ENCODE measurements at places on chromosomes 7 and 10. TPM values are rescaled to one million over a fixed set of nuclear protein-coding genes. Genes with fewer than 3 reads are reported as not detected.
A peak's percentile ranks its signal among the peaks of the same experiment; 100 is the strongest.

DNA sequence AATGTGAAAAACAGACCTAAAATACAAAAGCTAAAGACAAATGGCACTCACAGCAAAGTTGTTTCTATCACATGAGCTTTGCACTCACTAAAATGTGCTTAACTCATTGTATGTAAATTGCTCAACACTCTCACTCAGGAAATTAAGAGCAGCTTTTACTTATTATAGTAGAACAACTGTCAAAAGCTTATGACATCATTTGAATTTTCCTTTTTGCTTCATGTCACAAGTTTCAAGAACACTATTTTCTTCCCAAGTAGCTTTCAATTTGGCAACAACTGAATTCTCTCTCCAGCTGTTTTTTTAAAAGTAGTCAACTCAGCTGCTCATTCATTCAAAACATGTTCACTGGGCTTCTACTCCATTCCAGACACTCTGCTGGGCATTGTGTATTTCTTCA lies 46.9 kb downstream of the ATE1 start:
- DNase-seq, result no peak
- no peak overlapping the region for H3K4me3 ChIP-seq
- H3K4me1 ChIP-seq, result no peaks in the 10 kb centered on the region
- no peak overlapping the region for H3K27ac ChIP-seq
- H3K27me3 ChIP-seq, result no peaks in the 10 kb centered on the region
- peaks cover 8% of the 10 kb centered on the region for H3K36me3 ChIP-seq

Gene NPTX2
- total RNA-seq, result 2.4 TPM

Gene NME8
- not detected for total RNA-seq

Gene TACC2
- 16.5 TPM for total RNA-seq

Gene DKK1
- total RNA-seq, result 7.4 TPM

- no peak overlapping the region for H3K27ac ChIP-seq
- peaks cover 21% of the 10 kb centered on the region for H3K4me1 ChIP-seq
- H3K4me3 ChIP-seq, result no peak overlapping the region
- no peaks in the 10 kb centered on the region for H3K27me3 ChIP-seq
- H3K36me3 ChIP-seq, result peaks cover 17% of the 10 kb centered on the region
These were observed 90.2 kb downstream of the DLG5 start for GRCh38 chr10:77836299-77836820.

- no peaks in the 10 kb centered on the region for H3K4me1 ChIP-seq
- H3K36me3 ChIP-seq, result no peaks in the 10 kb centered on the region
- H3K4me3 ChIP-seq, result no peak overlapping the region
- no peak for DNase-seq
- no peak overlapping the region for H3K27ac ChIP-seq
- H3K27me3 ChIP-seq, result no peaks in the 10 kb centered on the region
These were observed 14.3 kb downstream of the PTPRN2 start for GRCh38 chr7:158573310-158573709.

DNA sequence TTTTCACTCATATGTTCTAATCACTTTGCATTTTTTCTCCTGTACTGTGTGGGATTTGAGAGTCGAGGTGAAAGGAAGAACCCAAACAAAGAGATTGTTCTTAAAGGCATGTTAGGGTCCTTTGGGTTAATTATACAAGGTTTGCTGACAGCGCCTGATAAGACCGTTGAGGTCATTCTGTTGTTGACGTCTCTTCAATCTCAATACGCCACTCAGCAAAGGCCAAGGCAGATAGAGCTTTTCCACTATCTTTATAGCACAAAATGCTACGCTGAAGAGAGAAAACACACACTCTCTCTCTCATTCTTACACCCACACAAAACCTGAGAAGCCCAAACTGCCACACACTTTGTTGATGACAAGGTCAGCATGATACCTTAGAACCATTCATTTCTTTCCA lies 228.7 kb downstream of the CNTNAP2 start:
- H3K27me3 ChIP-seq, result no peaks in the 10 kb centered on the region
- H3K27ac ChIP-seq, result no peak overlapping the region
- H3K4me3 ChIP-seq, result no peak overlapping the region
- no peaks in the 10 kb centered on the region for H3K36me3 ChIP-seq
- DNase-seq, result no peak

DNA sequence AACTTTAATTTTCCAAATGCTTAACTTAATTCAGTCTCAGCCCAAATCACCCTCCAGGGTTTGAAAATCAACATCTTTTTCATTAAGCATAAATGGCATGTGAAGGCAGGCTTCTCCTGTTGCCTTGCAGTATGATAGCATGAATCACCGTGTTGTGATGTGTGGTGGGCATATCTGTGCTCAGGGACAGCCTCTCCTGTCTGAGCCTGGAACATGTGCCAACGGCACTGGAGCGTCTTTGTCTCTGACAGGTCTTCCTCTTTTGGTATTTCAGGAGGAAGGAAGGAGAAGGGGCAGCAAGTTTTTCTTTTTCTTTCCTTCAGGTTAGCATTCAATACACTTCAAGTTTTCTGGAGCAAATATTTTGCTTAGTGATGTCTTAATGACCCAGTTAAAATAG lies 57.6 kb downstream of the LRGUK start:
- no peak overlapping the region for H3K4me3 ChIP-seq
- DNase-seq, result peak; percentile 20
- H3K27ac ChIP-seq, result no peak overlapping the region

DNA sequence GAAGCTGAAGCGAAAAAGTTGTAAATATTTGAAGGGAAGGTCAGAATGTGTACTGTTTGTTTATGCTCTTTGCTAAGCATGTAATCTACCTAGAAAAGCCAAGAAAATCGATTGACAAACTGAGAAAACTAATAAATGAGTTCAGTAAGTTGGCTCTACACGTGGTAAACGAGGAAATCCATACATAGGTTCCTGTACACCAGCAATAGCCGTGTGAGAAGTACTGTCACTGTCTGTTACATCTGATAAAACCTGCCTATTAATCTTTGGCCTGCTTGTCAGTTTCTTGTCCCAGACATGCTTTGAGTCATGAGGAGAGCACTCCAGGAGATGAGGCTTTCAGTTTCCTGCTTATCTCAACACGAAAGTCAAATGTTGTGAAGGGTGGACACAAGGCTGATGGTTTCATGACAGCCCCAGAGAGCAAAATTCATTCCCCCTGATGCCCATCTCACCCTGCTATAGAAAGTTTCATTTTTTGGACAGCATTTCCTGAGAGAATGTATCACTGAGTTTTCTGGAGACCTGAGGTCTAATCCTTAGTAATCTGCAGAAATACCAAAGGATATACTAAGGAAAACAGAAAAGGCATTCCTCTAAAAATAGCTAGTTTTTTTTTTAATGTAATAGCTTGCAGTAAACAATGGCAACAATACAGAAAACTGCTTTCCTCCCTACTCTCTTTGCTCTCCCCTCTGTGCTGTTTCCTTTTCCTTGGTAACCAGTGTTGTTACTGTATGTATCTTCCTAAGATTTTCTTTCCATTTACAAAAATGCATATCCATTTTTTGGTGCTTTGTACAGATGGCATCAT lies 18.8 kb downstream of the BMPR1A start:
- DNase-seq, result no peak
- peak overlapping the region; percentile 11 for H3K27ac ChIP-seq
- H3K4me1 ChIP-seq, result peaks cover 9% of the 10 kb centered on the region
- no peaks in the 10 kb centered on the region for H3K36me3 ChIP-seq

Gene GNGT1
- not detected for total RNA-seq

DNA sequence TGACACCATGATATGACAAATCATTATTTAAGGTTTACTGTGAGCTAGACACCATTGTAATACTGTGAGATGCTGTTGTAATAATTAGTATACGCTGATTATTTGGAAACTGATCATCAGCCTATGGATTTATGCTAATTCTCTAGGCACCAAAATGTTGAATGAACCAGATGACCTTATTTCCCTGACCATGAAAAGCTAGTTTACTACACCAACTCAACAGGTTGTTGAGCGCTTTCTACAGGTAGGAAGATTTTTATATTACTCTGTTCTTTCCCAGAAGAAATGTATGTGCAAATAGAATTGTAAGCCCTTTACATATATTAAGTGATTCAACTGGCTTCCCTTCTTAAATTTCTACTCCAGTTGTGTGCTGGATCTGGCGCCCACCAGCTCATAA lies 6.2 kb downstream of the NRP1 start:
- H3K27ac ChIP-seq, result no peak overlapping the region
- H3K36me3 ChIP-seq, result peaks cover 48% of the 10 kb centered on the region
- DNase-seq, result no peak
- H3K4me1 ChIP-seq, result peaks cover 11% of the 10 kb centered on the region

Gene TMEM130
- total RNA-seq, result 8.9 TPM

Gene FOXP2
- total RNA-seq, result 3.3 TPM

- H3K4me1 ChIP-seq, result no peaks in the 10 kb centered on the region
- no peak overlapping the region for H3K4me3 ChIP-seq
- peak overlapping the region; percentile 37 for H3K27ac ChIP-seq
- no peaks in the 10 kb centered on the region for H3K27me3 ChIP-seq
- DNase-seq, result peak; percentile 9
- no peaks in the 10 kb centered on the region for H3K36me3 ChIP-seq
These were observed 215.6 kb upstream of the CHRM2 start for GRCh38 chr7:136652635-136653370.

GRCh38 chr10:78981970-78982281 lies 86.8 kb upstream of the ZMIZ1 start:
- no peak overlapping the region for H3K27ac ChIP-seq
- peaks cover 19% of the 10 kb centered on the region for H3K4me1 ChIP-seq
- no peak for DNase-seq

DNA sequence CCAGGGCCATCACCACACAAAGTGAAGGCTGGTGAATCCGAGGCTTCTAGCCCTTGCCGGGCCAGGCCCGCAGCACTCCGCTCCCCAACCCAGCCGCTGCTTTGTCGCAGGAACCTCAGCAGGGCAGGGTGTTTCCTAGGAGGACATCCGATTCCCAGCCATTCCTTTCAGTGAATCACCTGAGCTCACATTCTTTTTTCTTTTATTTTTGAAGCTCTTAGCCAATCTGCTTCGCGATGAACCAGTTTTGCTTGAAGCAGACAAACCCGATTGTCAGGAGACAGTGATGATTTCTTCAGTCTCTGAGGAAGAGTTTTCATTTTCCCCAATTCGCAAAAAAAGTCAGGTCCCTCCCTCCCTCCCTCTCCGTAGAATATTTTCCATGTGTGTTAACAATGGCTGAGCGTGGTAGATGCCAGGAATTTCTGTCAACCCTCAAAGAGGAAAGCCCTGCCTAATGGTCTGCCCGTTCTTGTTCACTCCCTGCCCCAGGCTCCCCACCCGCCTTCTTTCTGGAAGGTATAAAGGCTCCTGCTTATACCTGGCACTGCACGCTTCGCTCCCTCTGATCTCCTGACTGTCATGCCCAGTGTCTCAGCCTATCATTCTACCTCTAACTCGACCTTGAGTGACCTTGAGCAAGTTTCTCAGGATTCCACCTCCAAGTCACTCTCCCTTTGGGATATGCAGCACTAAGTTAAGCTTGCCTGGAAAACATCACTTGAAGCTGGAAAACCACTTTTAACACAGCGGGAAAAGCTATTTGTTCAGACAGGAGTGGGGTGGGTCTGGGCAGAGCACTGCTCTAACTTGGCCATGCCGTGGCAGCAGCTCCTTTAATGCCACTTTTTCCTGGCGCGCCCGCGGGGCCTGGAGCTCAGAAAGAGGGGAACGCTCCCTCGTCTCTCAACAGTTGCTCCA lies 35.1 kb downstream of the EGFR start:
- no peaks in the 10 kb centered on the region for H3K27me3 ChIP-seq
- DNase-seq, result peak; percentile 47
- H3K27ac ChIP-seq, result peak overlapping the region; percentile 97

GRCh38 chr10:100303724-100304319 lies 17.3 kb upstream of the BLOC1S2 start:
- H3K36me3 ChIP-seq, result no peaks in the 10 kb centered on the region
- DNase-seq, result peak; percentile 14
- no peak overlapping the region for H3K27ac ChIP-seq
- H3K4me3 ChIP-seq, result no peak overlapping the region
- H3K27me3 ChIP-seq, result peaks cover 16% of the 10 kb centered on the region
- H3K4me1 ChIP-seq, result no peaks in the 10 kb centered on the region

Gene HMX2
- total RNA-seq, result not detected

DNA sequence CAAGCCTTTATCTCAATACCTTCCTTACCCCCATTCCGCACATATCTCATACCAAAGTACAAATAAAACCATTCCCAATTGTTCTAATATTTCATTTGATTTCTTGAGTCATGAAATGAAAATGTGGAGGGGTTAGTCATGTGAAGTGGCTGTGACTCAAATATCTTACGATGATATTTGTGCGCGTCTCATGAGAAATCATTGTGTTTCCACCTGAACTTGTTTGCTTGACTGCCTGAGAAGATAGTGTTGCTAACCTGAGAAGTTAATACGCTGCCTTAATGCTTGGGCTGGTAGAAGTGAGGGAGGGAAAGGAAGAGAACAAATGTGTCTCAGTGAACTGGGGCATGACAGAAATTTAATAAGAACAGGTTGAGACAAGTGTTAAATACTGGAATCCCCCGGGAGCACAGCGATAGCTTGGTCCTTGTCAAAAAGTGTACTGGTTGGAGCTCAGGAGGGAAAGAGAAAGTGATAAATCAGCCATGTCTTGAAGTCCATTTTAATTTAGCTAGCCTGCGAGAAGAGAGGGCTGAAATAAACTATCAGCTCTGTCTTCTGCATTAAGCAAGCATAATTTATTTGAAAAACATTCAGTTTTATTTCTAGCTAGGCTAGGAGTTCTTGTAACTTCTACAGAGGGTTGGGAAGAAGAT lies 7.2 kb upstream of the EPHA1 start:
- peaks cover 5% of the 10 kb centered on the region for H3K27me3 ChIP-seq
- H3K27ac ChIP-seq, result no peak overlapping the region
- peak; percentile 62 for DNase-seq
- peaks cover 4% of the 10 kb centered on the region for H3K4me1 ChIP-seq

- H3K4me1 ChIP-seq, result peaks cover 3% of the 10 kb centered on the region
- peak within 1 kb of the TSS; percentile 84 for H3K27ac ChIP-seq
- no peak for DNase-seq
- H3K4me3 ChIP-seq, result peak within 1 kb of the TSS; percentile 86
These were observed at the start of gene SGPL1 for GRCh38 chr10:70815504-70816219. Gene SGPL1 (plus strand): TSS chr10:70815948. CDS start chr10:70816854, 906 bp downstream.

DNA sequence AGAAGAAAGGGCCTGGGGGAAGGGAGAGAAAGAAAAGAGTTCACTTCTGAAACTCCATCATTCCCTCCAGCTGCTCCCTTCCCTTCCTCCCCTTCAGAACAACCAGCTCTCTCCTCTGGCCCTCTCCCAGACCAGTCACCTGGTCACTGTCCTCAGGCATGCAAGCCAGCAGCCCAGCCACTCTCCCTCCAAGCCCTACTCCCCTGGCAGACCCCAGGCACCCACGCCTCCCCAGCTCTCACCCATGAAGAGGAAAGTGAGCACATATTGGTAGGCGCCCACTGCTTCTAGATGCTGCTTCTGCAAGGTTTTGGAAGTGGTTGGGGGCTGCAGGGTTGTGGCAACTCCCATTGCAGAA lies 353 bp downstream of the MOGAT3 start:
- peaks cover 2% of the 10 kb centered on the region for H3K4me1 ChIP-seq
- H3K36me3 ChIP-seq, result no peaks in the 10 kb centered on the region
- H3K27ac ChIP-seq, result no peak overlapping the region
- peaks cover 24% of the 10 kb centered on the region for H3K27me3 ChIP-seq

Data from astrocyte (in vitro differentiated cells and primary cell).